ENCODE measurements at places on chromosomes 3 and 15.

GRCh38 chr3:29922992-29923746, 642.3 kb downstream of the RBMS3 start:
- no peaks in the 10 kb centered on the region for H3K27me3 ChIP-seq
- no peak overlapping the region for H3K4me3 ChIP-seq
- H3K4me1 ChIP-seq = no peaks in the 10 kb centered on the region
- no peak for DNase-seq
- no peak overlapping the region for H3K27ac ChIP-seq
- H3K36me3 ChIP-seq = no peaks in the 10 kb centered on the region

DNA sequence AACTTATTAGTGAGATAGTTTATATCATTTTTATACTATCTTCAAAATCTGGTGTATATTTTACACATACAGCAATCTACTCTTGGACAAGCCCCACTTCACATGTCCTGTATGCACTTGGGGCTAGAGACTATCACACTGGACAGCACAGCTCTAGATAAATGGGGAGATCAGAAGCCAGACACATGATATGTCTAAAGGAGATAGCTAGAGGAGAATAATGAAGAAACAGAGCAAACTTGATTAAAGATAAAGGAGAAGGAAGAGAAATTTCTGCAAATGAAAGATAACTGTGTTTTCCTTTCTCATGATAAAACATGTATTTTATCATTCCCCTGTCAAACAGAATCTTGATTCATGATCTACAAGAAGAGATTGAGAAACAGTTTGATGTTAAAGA, 13.0 kb downstream of the CPA3 start:
- DNase-seq = no peak
- no peak overlapping the region for H3K4me3 ChIP-seq
- H3K36me3 ChIP-seq = no peaks in the 10 kb centered on the region

DNA sequence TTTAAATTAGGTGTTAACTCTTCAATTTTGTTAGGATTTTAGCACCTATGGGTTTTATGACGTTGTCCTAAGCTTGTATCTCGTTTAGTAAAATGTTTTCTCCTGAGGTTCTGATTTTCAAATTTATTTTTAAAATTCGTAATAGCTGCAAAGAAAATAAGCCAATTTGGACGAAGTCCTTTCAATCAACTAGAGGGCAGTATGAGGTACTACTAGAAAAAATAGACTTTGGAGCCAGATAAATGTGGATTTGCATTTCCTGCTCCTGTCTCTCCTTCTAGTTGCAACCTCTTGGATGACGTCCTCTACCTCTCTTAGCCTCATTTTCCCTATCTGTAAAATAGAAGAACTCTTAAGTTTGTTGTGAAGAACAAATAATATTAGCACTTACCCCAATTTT, 81.1 kb downstream of the SLTM start:
- H3K4me3 ChIP-seq = no peak overlapping the region
- DNase-seq = no peak
- no peak overlapping the region for H3K27ac ChIP-seq
- H3K4me1 ChIP-seq = peaks cover 3% of the 10 kb centered on the region
- H3K36me3 ChIP-seq = peaks cover 32% of the 10 kb centered on the region
- no peaks in the 10 kb centered on the region for H3K27me3 ChIP-seq

- no peak for DNase-seq
- H3K4me1 ChIP-seq = peaks cover 15% of the 10 kb centered on the region
- no peaks in the 10 kb centered on the region for H3K36me3 ChIP-seq
- H3K27ac ChIP-seq = no peak overlapping the region
- H3K4me3 ChIP-seq = no peak overlapping the region
Observed at GRCh38 chr3:128464188-128464587, 2.5 kb downstream of the DNAJB8 start.

GRCh38 chr15:61720197-61720704, 340.0 kb downstream of the VPS13C start:
- H3K4me3 ChIP-seq = no peak overlapping the region
- no peaks in the 10 kb centered on the region for H3K36me3 ChIP-seq
- DNase-seq = no peak
- no peaks in the 10 kb centered on the region for H3K4me1 ChIP-seq

Data from activated naive CD8-positive, alpha-beta T cell treated with anti-CD3 and anti-CD28 coated beads, Interleukin-2, amount 10 ng/mL, durations not matched to agents 7 days and 5 days (primary cell).